ENCODE measurements at places on chromosomes 1 and 21. TPM values are rescaled to one million over a fixed set of nuclear protein-coding genes. Genes with fewer than 3 reads are reported as not detected.

Gene MINDY1
- total RNA-seq, result 13.0 TPM

Gene KRTAP19-3
- total RNA-seq, result not detected

Gene FNDC5
- total RNA-seq, result not detected

Gene C1QTNF12
- 1.7 TPM for total RNA-seq

Gene VWA5B1
- not detected for total RNA-seq

Gene TSPEAR
- not detected for total RNA-seq

Gene WASF2
- total RNA-seq, result 21.4 TPM

Gene KRTAP10-11
- not detected for total RNA-seq

Gene TSSK3
- 0.58 TPM for total RNA-seq
